ENCODE measurements at places on chromosomes 13 and 19.

DNA sequence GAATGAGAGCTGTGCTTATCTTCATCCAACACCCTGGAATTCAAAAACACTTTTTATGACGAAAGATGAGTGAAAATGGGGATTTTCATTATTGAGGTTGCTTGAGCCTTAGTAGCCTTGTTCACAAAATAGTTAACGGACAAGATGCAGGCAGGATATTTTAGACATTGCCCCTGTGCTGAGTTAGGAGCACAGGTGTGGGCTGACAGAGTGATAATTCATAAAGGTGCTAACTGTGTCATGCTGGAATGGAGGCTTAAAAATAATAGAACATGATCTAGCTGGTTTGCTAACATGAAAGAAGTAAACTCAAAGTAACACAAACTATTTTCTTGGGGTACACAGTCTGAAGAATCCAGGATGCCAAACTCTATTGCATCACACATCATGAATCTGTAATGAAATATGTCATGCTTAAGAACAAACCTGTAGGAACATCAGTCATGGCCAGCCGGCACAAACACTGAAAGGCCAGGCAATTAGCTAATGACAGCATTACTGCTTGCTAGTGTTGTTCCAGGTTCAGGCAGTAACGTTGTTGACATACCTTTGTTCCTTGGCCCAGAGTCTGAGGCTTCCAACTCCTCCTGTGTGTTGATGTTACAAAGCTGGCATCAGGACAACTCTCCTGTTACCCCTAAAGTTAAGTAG is 55.3 kb downstream of the FRY start:
- no peak for DNase-seq

- DNase-seq = no peak
These were observed 219.5 kb upstream of the MIR17HG start for GRCh38 chr13:91127995-91128394.

GRCh38 chr13:41426047-41426446 is 31.3 kb upstream of the RGCC start:
- no peak for DNase-seq

DNA sequence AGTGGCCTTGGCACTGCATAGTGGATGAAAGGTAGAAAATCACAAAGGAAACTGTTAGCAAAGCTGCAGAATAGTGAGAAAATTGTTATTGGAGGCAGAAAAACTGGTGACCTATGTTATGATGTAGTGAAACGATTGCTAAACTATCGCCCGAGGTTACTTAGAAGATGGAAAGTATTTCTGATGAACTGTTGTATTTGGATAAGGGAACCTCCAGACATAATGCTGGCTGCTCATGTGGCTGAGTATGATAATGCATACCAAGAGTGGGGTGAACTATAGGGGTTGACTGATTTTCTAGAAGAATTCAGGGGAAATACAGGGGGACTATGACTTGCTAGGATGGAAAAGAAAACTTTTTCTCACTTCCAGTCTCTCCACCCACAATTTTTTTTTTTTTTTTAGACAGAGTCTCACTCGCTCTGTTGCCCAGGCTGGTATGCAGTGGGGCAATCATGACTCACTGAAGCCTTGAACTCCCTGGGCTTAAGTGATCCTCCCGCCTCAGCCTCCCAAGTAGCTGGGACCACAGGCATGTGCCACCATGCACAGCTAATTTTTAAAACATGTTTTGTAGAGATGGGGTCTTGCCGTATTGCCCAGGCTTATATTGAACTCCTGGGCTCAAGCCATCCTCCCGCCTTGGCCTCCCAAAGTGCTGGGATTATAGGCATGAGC is 4.4 kb upstream of the EID2 start:
- DNase-seq = peak; percentile 24

DNA sequence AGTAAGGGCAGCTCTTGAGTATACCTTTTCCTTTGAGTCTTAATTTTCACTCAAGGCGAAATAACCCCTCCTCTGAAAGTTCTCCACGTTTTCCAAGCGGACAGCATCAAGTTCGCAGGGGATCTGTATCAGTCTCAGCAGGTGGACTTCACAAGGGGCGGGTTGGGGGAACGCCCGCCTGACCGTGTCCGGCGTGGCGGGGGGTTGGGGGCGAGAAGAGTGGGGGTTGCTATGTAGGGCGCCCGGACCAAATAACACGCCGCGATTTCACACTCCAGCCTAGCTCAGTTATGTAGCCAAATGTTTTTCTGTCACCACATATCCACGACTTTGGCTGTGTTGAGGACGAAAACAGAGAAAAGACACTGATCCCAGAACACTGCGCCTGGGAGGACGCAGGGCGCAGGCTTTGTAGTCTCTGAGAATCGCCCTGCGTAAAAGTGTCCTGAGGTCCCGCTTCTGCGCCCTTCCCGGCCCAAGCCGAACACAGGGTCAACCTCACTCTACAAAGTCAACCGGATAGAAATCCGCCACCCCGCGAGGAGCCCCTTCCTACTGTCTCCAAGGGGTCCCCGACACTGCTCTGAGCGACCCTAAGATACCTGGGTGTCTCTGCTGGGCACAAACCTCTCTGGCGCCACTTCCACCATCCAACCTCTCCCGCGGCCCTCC is 524 bp downstream of the RUBCNL start:
- no peak for DNase-seq

GRCh38 chr13:113022745-113023574 is 53.9 kb downstream of the MCF2L start:
- DNase-seq = peak; percentile 61

DNA sequence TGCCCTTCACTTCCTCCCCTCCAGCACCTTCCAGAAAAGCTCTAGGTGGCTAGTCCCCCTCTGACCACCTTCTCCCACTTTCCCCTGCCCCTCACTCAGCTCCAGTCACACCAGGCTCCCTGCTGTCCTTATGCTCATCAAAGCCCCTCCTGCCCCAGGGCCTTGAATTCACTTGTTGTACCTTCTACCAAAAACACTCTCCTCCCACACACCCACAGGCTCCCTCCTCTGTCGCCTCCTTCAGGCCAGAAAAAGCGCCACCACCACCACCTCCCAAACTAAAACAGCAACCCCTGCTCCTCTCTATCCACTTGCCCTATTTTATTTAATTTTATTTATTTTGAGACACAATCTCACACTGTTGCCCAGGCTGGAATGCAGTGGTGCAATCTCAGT is 4.8 kb upstream of the CEACAM16 start:
- DNase-seq = peak; percentile 19

DNA sequence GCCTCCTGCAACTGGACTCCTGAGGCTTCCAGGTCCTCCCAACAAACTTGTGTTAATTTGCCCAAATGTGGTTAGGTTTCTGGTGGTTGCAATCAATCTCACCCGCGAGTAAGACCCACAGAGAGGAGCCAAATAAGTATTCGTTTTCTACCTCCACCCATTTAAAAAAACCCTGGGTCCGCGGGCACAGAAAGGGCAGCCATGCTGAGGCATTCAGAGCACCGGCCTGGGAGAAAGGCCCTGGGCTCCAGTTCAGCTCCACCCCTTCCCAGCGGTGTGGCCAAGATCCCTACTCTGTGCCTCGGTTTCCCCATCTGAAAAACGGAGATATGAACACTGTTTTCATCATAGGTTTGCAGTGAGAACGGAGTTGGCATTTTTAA is 56.9 kb downstream of the PEPD start:
- no peak for DNase-seq

DNA sequence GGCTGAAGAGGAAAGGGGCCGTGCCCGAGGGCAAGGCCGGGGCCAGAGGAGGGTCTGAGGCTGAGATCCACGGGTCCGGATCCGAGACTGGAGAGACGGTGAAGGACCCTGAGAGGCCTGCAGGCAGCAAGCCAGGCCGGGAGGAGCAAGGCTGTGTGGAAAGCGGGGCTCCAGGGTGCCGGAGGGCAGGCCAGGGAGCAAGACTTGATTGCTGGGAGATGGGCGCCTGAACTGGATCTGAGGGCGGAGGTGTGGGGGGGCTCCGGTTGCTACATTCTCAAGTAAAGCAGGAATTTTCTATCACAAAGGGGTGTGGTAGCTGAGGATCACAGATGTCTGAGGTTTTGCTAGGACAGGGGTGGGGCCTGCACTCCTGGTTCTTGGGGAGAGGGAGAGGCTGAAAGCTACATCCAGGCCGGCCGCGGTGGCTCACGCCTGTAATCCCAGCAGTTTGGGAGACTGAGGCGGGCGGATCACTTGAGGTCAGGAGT is 3.8 kb downstream of the MAMSTR start:
- DNase-seq = peak; percentile 12

DNA sequence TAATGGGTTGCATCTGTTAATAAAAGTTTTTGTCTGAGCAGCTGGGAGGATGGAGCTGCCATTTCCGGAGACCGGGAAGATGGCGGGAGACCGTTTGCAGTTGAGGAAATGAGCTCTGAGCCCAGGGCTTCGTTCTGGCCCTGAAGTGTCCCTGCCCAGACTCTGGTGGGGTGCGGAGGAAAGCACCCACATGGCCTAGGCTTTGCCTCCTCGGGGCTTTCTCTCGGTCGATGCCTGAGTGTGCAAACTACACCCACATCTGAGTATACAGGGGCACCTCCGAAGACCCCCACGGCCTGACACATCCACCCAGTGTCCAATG is 15.6 kb upstream of the NANOS3 start:
- DNase-seq = peak; percentile 33

GRCh38 chr13:41631296-41631965 is 174.1 kb downstream of the RGCC start:
- DNase-seq = no peak

DNA sequence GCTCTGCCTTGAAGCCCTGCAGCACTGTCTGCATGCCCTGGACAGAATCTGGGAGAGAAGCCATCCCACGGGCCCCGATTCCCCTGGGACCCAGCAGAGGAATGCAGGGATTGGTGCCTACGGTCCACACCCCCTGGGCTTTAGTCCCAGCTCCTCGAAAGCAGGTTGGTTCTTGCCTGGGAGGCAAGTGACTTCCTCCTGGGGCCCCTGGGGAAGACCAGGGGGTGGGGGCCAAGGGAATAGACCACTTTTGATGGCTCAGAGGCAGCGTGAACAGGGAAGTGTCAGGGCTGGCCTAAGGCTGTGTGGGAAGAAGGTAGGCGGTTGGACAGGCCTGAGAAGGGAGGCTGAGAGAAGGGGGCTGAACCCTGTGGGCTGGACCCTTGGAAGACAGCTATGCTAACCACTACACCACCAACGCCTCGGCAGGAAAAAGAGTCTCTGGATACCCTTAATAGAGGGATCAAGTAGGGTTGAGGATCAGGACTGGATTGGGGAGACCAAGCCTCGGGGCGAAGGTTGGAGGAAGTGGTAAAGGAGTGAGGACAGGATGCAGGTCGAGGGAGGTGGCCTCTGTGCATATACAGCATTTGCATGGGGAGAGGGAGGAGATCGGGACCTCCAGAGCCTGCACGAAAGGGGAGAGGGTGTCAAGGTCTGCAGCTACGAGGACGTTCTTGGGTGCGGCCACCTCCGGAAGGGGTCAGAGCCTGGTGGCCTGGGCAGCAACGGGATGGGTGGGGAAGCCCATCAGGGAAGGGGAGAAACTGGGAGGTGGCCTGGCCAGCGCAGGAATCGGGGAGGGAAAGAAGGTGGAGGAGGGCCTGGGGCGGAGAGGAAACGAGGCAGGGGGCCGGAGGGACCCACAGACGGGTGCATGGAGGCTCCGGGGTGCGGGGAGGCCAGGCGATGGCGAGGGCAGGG is 709 bp downstream of the DPP9 start:
- peak; percentile 84 for DNase-seq

- no peak for DNase-seq
These were observed 6.0 kb upstream of the CYP4F12 start for GRCh38 chr19:15666883-15667282.

DNA sequence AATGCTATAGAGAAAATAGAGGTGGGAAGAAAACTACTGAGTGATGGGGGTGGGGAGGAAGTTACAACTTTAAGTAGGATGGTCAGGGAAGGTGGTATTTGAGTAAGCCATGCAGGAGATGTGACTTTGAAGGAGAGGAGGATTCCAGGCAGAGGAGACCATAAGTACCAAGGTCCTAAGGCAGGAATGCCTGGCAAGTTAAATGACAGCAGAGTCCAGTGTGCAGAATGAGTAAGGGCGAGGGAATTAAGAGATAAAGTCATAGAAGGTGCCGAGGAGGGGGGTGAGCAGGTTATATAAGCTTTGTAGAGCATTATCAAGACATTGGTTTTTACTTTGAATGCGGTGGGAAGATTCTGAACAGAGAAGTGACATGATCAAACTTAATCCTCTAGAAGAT is 43.2 kb upstream of the WDFY2 start:
- DNase-seq = no peak

DNA sequence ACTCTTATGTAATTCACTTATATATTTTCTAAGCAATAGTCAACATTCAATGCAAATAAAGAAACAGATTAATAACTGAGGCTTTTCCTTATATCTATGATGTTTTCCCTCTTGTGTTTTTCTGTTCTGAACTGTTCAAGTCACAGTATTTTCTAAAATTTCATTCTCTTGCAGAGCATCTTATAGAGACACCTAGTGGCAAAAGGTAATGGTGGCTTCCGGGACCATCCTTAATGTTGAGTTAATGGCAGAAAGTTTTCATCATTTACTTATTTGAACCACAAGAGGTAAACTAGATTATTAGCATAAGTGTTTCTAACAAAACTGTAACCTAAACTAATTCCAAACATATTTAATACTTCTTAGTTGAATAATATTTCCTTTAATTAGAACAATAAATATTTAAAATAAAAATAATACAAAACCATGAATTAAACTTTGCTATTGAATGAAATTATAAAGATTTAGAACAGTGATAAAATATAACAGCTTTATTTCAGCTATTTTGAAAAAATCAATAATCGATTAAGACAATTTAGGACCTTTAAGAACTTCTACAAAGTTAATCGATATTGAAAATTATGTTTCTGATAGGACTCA is 1.7 kb upstream of the SLITRK5 start:
- DNase-seq = peak; percentile 31
